ENCODE measurements at places on chromosomes 5 and 9.

GRCh38 chr5:141778206-141778605, 96.2 kb upstream of the ARAP3 start:
- no peak for DNase-seq

- no peak for DNase-seq
These were observed 28.4 kb upstream of the CSNK1G3 start for GRCh38 chr5:123483446-123484077.

DNA sequence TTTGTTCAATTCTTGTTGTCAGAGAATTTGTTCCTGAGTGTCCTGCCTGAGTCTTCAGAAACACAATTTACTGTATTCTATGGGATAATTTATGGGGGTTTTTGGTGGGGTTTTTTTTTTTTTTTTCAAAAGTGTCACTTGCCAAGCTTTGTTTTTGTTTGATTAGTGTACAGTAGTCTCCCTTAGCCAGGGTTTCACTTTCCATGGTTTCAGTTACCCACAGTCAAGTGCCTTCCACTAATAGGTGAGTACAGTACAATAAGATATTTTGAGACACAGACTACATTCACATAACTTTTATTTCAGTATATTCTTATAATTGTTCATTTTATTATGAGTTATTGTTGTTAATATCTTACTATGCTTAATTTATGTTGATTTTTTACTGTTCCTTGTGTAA, 25.0 kb upstream of the AUH start:
- no peak for DNase-seq

DNA sequence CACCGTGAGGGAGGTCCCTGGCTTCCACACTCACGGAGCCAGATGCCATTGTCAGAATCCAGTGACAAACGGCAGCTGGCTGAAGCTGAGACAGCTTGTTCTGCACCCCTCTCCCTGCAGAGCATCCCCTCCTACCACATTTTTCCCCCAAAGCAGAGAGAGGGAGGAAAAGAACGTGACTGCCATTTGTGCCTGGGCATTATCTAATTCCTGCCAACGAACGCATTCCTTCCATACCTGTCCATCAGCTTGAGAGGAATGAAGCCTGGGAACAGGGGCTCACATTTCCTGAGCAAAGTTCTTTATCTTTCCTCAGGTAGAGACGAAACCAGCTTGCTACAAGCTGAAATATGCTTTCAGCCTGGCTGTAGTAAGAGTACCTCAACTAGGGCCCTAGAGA, 175.4 kb downstream of the SLIT3 start:
- no peak for DNase-seq

DNA sequence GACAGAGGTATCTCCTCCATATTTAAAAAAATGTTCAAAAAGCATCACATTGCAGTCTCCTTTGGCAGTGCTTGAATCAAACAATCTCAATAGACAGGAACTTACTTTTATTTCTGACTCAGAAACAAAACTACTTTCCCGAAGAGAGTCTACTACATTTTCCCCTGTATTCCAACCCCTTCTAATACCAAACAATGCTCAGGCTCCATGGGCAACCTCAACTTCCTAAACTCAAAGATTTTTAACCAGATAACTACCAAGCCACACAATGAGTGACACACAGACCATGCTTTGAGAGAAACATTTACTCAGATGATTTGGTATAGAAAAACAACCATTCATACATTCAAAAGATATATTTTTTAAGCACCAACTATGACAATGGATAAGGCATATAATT, 70.5 kb downstream of the APBA1 start:
- no peak for DNase-seq

GRCh38 chr5:168457542-168457941, 28.7 kb upstream of the RARS1 start:
- no peak for DNase-seq

DNA sequence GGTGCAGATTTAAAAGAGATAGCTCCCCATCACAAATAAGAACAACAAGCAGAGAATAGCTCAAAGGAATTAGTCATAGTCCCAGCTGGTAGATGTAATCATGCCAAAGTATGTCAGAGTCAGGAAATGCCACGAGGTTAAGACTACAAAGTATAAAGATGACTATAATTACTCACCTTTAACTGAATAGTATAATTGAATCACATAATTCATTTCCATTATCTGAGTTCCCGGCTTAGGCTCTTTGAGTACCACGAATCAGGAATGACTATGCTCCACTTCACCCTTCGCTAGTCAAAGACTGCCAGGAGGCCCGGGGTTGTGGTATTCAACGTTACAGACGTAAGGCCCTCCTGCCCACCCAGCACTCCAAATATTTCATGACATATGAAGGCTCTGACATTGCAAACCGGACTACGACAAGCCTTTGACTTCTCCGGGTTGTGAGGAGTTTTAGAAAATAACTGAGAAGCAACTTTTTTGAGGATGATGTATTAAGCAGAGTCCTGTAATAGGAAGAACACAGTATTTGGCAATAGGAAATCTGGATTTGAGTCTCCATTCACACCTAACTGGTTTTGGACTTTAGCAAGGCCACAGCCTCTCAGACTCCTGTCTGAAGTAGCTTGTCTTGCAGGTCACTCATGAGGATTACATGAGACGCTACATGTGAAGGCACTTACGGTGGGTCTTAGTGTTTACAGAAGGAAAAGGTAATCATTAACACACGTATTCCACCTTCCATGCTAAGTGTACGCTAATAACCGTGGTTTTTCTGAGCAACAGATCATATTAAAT, 64.6 kb downstream of the ENC1 start:
- no peak for DNase-seq

Measured in stimulated activated CD4-positive, alpha-beta T cell treated with anti-CD3 and anti-CD28 coated beads, Interleukin-1b, Interleukin-23, amount 100 ng/mL, for 1 hour (primary cell).